ENCODE measurements at places on chromosomes 13 and 19.

DNA sequence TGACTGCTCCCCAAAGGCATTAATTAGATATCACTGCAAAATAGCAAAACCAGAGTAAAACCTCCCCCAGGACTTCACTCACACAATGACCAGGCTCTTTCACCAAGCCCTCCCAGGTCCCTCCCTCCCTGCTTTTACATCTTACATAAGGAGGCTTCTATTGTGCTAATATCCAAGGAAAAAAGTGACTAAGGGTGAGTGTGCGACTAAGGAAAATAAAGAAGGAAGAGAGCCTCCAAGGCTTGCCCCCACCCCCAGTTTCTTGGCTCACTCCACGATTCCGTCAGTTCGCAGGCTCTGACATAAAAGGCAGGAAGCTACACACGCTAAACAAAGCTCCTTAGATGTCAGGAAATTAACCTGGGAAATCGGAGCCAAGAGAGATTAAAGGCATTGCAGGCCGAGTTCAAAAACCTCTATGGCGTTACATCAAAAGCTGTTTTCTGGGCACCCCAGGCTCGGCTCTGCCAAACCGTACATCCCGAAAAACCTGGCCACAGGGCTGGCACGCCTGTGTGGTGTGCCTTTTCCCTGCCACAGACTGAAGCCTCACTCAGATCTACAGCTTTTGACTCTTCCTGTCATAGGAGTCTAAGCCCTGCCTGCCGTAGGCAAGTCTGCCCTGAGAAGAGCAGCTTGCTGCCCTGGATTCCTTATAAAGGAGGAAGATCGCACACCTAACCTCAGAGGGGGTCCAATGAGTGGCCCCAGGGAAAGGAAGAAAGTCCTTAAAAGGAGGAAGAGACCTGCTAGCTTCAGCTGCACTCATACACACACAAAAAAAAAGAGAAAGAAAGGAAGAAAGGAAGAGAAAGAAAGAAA is 67.0 kb upstream of the SERP2 start:
- DNase-seq, result no peak

DNA sequence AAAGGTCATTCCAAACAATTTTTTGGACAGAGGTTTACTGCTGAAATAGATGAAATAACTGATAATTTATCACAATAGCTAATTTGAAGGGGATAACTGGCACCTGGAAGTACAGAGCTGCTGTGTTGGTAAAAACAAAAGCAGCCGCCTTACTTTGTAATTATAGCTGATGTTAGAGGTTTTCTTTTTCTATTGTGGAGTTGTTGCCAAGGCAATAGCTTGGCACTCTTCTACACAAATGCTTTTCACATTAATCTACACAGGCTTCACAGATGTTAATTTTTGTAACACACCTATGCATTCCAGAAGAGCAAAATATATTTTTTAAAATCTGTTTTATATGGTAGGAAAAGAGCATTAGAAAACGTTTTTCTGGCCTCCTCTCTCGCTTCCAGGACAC is 56.9 kb downstream of the LACC1 start:
- no peak for DNase-seq

DNA sequence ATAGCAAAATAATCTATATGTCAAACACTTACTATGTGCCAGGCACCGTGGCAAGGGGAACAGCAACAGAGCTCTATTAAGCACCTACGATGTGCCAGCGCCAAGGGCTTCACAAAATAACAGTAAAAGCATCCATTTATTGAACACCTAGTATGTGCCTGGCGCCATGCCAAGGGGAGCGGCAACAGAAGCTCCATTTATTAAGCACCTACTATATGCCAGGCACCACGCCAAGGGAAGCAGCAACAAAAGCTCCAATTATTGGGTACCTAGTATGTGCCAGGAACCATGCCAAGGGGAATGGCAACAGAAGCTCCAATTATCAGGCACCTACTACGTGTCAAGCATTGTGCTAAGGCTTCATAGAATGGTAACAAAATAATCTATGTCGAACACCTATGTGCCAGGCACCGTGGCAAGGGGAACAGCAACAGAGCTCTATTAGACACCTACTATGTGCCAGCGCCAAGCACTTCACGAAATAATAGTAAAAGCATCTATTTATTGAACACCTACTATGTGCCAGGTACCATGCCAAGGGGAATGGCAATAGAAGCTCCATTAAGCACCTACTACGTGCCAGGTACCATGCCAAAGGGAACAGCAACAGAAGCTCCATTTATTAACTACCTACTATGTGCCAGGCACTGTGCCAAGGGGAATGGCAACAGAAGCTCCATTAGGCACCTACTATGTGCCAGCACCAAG is 107.7 kb downstream of the PTPRS start:
- DNase-seq, result no peak

- peak; percentile 64 for DNase-seq
Observed at GRCh38 chr19:7925171-7925851, 624 bp downstream of the CTXN1 start.

DNA sequence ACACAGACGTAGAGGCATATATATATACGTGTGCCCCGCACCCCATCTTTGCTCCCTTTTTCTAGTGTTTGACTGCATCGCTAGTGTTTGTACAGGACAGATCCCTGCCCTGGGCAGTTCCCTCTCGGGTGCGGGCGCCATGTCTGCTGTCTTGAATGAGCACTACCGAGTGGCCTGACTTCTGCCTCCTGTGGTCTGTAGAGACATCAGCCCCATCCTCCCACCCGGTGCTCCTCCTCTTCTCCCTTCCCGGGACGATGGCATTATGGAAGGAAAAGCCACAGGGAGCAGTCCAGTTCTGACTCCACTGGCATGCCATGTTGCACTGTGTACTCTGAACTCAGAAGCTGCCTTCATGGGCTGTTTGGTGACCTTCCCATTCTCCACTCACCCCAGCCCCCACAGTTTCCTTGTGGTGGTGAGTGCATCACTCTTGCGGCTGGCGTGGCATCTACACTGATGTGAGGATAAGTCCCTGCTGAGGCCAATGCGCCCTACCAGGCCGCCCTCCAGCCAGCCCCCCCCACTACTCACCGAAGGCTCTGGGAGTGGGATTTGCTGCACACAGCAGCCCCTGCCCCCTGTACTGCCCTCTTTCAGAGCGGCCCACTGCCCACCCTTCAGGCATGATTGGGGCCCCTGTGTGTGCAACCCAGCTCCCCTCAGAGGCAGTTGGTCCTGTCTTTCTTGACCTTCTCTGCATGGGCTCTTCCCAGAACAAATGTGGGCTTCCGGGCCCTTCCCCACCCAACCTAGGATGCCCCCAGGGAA is 25.2 kb downstream of the TDRD12 start:
- DNase-seq, result no peak

DNA sequence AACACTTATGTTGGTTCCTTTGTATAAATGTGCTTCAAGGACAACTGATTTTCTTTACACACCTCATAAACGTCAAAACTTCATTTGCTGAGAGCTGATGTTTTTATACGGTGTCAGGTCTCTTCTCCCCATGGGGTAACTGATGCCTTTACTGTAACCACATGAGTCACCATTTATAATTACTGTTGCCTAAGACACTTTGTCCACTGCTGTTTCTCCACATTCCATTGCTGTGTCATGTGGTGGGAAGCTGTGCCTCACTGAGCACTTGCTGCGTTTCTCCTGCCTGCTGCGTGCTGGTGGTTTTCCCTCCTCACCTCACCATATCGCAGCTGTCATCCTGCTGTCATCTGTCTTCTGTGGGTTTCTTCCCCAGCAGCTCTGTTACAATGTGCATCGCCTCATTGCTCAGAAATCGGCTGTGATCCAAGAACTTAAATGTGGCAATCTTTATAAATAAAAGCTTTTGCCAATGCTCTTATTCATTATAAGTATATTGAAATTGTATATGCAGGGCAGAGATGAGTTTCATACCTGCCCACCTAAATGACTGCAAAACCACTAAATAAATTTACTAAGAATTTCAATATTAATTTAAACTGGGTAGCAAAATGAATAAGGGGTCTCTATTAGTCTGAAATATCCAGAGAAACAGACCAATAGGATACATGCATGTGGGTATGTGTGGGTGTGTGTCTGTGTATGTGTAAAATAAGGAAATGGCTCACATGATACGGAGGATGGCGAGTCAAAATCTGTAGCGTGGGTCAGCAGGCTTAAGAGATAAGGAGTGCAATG is 547.0 kb upstream of the SLITRK5 start:
- DNase-seq, result no peak

DNA sequence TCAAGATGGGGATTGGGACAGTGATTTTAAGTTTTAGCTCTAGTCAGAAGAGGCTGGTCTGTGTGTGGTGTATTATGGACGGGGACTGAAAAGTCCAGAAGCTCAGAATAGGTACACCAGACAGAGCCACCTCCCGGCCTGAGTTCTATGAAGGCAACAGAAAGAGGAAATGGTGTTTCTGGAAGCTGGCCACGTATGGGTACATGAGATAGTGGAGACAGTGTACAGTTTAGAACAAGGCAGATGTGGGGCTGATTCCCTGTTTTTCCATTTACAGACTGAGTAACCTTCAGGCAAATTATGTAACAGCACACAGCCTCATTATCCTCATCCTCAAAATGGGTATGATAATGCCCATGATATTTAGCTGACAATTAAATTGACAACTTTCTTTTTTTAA is 1.3 kb downstream of the ZNF175 start:
- no peak for DNase-seq

DNA sequence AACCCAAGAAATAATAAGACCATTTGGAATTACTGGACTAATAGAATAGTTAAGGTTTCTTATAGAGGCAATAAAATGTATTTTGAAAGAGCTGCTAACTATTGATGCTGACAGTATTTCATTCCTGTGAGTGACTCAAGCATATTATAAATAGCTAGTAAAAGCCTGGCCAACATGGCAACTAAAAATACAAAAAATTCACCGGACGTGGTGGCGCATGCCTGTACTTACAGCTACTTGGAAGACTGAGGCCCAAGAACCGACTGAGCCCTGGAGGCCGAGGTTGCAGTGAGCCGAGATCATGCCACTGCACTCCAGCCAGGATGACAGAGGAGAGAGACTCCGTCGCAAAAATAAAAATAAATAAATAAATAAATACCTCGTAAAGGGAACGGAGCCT is 5.4 kb upstream of the ICAM3 start:
- no peak for DNase-seq

- DNase-seq, result no peak
Observed at GRCh38 chr13:94444826-94445225, 34.7 kb downstream of the DCT start.

DNA sequence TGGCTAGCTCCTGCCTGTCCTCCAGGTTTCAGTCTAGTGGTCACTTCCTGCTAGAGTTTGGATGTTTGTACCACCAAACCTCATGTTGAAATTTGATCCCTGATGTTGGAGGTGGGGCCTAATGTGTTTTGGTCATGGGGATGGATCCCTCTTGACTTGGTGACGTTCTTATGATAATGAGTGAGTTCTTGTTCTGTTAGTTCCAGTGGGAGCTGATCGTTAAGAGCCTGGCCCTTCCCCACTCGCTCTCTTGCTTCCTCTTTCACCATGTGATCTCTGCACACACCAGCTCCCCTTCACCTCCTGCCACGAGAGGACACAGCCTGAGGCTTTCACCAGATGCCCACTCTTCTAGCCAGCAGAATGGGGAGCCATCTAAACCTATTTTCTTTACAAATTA is 86.8 kb upstream of the SCEL start:
- no peak for DNase-seq

DNA sequence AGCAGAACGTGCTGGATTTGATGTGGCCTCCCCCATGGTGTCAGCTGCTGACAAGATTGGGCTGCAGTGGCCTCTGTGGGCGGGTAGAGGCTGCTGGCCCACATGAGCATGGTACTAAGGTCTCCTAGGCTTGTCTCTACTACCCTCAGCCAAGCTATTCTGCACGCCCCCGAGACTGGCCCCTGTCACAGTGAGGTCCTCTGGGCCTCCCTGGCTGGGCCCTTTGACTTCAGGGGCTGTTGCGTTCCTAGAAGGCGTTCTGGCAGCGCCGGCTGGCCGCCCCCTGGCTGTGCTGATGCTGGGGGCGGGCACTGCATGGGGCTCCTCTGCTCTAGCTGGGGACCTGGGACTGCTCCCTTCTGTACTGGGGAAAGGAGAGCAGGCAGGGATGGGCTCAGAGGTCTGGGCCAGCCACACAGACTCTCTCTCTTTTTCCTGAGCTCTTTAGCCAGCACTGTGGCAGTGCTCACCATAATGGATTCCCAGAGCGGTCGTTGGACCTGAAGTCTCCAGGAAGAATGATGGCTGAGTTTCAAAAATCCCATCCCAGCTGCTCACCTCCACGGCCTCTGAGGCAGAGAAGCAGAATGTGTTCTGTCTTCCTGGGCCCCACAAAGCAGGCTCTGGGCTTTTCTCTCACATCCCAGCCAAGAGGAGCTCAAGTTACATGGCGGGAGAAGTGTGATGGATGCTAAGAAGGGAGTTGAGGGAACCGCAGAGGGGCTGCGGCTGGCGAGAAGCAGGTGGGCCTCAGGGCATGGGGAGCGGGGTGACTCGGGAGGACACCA is 32.3 kb downstream of the TSSK6 start:
- no peak for DNase-seq

DNA sequence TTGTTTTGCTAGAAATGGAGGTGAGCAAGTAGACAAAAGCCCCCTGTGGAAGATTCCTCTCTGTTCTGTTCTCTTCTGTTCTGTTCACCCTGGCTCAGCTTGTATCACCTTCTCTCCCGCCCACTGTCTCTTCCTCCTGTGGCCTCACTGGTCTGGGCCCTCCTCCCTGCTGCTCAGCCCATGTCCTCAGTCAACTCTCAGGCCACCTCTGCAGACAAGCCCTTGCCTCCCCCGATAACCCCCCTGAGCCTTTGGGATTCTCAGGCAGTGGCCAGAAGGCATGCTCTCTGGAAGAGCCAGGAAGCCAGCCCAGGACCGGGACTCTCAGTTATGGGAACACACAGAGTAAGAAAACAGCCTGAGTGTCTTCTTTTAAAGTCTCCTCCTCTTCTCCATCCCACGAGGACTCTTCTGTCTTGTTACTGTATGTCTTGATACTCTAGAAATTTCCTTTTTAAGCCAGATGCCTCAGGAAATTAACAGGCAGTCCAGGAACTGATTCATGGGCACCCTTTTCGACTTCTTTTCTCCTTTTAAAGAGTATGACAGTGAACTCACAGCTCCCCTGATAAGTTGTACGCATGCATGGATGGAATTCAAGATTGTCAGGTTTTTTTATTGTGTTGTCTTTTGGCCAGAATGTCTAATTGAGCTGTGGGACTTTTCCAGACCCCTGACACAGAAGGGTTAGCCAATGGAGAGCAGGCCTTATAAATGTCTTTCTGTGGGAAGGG is 33.7 kb downstream of the SHISA2 start:
- DNase-seq, result no peak

- DNase-seq, result no peak
Observed at GRCh38 chr19:12287958-12288500, 6.7 kb downstream of the ZNF44 start.

- DNase-seq, result peak; percentile 56
Observed at GRCh38 chr13:73765651-73766384, 368.4 kb downstream of the KLF12 start.

DNA sequence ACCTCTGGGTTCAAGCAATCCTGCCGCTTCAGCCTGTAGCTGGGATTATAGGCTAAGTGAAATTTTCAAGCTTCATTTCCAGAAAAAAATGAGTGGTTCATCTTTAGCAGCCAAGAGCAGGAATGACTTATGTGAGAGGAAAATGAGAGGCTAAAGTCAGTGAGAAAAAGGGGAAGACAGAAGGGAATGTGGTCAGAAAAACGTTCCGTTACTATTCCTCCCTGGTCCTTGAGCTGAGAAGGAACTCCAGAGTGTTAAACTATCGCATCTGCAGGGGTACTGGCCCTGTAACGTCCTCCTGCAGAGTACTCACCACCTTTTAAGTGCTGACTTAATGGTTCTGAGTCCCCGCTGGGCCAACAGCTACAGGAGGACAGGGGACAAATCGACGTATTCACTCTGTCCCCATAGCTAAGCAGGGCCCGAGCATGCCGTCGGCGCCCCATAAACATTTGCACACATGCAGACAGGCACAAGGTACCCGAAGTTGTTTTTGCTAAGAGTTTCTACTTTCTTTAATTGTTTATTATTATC is 88.1 kb downstream of the FLT1 start:
- DNase-seq, result no peak
